ENCODE measurements at places on chromosomes 2 and 18. TPM values are rescaled to one million over a fixed set of nuclear protein-coding genes. Genes with fewer than 3 reads are reported as not detected.

GRCh38 chr2:10413991-10414451 is 34.1 kb downstream of the ODC1 start:
- no peak overlapping the region for H3K27ac ChIP-seq
- no peak for DNase-seq
- no peaks in the 10 kb centered on the region for H3K27me3 ChIP-seq
- no peaks in the 10 kb centered on the region for H3K36me3 ChIP-seq
- H3K4me1 ChIP-seq = peaks cover 27% of the 10 kb centered on the region
- no peak overlapping the region for H3K4me3 ChIP-seq

- peaks cover 91% of the 10 kb centered on the region for H3K27me3 ChIP-seq
- no peak overlapping the region for H3K27ac ChIP-seq
- H3K4me1 ChIP-seq = peaks cover 9% of the 10 kb centered on the region
- no peaks in the 10 kb centered on the region for H3K36me3 ChIP-seq
Measured at GRCh38 chr2:105144941-105145300, 96.6 kb upstream of the GPR45 start.

DNA sequence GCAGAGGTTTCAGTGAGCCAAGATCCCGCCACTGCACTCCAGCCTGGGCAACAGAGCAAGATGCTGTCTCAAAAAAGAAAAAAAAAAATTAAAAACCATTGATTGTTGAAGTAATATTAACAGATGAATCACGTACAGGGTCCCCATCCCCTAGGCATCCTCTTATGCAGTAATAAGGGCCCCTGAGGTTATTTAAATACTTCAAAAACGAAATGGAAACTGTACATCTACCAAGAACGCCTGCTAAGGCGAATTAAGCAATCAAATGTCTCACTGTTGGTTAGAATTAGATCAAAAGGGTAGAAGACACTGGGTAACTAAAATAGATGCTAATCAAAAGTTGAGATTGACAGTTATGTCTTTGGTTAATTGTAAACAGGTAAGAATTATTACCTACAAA is 7.5 kb downstream of the TRABD2A start:
- H3K36me3 ChIP-seq = no peaks in the 10 kb centered on the region
- H3K4me1 ChIP-seq = no peaks in the 10 kb centered on the region
- H3K4me3 ChIP-seq = no peak overlapping the region
- peaks cover 1% of the 10 kb centered on the region for H3K27me3 ChIP-seq
- DNase-seq = no peak

GRCh38 chr2:205056151-205056561 is 510.9 kb downstream of the PARD3B start:
- no peaks in the 10 kb centered on the region for H3K27me3 ChIP-seq
- H3K27ac ChIP-seq = no peak overlapping the region
- no peak overlapping the region for H3K4me3 ChIP-seq
- H3K36me3 ChIP-seq = no peaks in the 10 kb centered on the region
- DNase-seq = no peak

GRCh38 chr2:170344663-170345346 is 166.9 kb downstream of the MYO3B start:
- H3K27ac ChIP-seq = no peak overlapping the region
- no peak for DNase-seq
- no peak overlapping the region for H3K4me3 ChIP-seq

SOWAHC gene
- 2.3 TPM for total RNA-seq

XPO1 gene
- 68.5 TPM for total RNA-seq

REEP1 gene
- 30.2 TPM for total RNA-seq

PPP1R1C gene
- 33.1 TPM for total RNA-seq

Data from left ventricle myocardium inferior (tissue), 1 donor.